Suppressor macrophage (primary cell): ENCODE measurements at places on chromosomes 5 and 9.
A peak's percentile ranks its signal among the peaks of the same experiment; 100 is the strongest.

DNA sequence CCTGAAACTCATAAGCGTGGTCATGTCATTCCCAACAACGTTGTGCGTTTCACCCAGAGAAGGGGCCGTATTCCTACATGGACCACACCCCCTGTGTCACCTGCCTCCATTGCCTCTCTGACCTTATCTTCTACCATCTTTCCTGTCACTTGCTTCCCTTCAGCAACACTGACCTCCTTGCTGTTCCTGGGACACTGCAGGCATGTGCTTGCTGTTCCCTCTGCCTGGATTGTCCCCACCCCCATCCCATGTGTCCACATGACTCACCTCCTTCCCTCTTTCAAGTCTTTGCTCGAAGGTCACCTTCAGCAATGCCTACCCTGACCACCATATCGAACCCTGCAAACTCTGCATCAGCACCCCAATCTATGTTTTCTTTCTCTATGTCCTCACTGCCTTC, 133.2 kb upstream of the ZNF618 start:
- DNase-seq: no peak

- no peak for DNase-seq
These were observed 179.8 kb upstream of the EDIL3 start for GRCh38 chr5:84564321-84565075.

DNA sequence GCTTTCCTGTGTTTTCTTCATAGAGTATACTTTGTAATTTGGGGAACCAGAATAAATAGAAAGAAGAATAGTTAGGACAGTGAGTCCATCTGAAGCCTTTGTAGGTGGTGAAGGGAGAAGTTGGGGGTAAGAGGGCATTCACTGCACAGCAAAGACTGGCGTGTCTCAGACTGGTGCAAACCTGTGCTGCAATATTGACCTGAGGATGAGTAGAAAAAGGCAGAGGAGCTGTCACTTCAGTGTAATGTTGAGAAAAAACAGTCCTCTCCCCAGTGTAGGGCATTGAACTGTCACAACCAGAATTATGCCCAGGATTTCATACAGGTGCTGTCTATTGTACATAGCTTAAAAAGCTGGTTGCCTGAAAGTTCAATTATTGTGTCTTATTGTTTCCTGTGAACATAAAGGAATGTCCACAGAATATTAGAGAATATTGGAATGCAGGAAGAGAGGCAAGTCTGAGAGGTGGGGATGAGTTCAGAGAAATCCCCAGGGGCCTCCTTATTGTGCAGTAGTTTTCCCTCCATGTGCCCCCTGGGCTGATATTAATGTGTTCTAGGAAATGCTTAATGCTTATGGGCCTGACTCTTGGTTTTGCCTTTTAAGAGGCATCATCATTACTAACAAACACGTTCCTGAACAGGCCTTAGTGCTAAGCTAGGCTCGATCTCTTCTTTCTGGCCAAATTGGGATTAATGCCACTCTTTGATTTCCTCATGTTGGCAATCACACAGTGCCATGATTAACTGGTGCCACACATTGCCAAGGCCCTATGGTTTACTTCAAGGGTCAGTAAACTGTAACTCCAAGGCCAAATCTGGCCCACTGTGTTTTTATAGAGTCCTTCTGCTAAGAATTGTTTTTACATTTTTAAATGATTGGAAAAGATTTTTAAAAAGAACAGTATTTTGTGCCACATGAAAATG, 34.0 kb downstream of the DAPK1 start:
- peak; percentile 27 for DNase-seq

- DNase-seq: peak; percentile 83
These were observed 15.8 kb downstream of the NDST1 start for GRCh38 chr5:150523472-150524350.

GRCh38 chr9:37927132-37927531, 23.2 kb upstream of the SLC25A51 start:
- no peak for DNase-seq

GRCh38 chr9:18909140-18910018, 123.6 kb downstream of the SAXO1 start:
- no peak for DNase-seq

- DNase-seq: no peak
These were observed 15.1 kb upstream of the CARTPT start for GRCh38 chr5:71703941-71704340.

- DNase-seq: no peak
These were observed 94.0 kb upstream of the SLC25A48 start for GRCh38 chr5:135740475-135740874.

GRCh38 chr5:135371622-135372232, 27.3 kb downstream of the MACROH2A1 start:
- DNase-seq: peak; percentile 38

DNA sequence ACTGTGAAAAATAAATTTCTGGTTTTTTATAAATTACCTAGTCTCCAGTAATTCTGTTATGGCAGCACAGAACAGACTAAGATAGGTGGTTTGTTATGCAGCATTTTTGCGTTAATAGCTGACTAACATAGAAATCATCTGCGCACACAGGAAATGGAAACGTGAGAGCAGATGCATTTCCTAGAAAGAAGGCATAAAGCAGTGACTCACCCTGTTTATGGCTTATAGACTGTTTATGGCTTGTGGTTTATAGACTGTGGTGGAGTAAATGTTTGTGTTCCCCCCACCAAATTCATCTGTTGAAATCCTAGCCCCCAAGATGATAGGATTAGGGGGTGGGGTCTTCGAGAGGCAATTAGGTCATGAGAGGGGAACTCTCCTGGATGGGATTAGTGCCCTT, 18.3 kb upstream of the OSMR start:
- DNase-seq: no peak

DNA sequence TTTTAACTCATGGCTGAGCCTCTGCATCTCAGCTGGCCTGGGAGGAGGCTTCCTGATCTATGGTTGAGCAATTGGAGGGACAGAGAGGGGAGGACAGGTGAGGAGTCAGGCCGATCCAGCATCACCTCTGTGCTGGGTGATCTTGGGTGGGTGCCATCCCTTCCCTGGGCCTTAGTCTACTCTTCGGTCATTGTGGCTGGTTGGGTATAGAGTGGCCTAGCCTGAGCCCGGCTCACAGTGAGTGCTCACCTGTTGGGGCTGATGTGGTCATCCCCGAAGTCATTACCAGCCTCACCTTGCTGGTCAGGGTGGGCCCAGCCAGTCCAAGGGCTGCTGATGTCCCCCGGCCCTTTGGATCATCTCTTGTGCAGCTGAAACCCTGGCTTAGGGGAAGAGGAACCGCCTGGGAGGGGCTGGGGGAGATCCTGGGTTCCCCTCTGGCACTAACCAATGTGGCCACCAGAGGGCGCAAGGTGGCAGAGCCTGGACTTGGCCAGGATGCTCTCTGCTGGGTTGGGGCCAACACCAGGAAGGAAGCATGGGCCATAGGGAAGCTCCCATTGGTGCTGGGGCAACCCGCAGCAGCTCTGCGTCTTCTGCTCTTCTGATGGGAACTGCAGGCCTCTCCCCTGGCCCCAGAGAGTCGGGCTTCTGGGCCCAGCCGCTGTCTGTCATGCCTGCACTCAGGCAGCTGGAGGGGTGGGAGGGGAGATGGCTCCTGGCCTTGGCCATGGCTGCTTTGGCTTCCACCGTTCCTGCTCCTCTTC, 17.3 kb upstream of the ODF2 start:
- DNase-seq: peak; percentile 93

GRCh38 chr5:40554813-40555212, 124.9 kb upstream of the PTGER4 start:
- DNase-seq: no peak

- peak; percentile 29 for DNase-seq
These were observed 25.6 kb downstream of the CAMK2A start for GRCh38 chr5:150263801-150264621.

GRCh38 chr9:250625-251024, 36.0 kb downstream of the DOCK8 start:
- peak; percentile 12 for DNase-seq

DNA sequence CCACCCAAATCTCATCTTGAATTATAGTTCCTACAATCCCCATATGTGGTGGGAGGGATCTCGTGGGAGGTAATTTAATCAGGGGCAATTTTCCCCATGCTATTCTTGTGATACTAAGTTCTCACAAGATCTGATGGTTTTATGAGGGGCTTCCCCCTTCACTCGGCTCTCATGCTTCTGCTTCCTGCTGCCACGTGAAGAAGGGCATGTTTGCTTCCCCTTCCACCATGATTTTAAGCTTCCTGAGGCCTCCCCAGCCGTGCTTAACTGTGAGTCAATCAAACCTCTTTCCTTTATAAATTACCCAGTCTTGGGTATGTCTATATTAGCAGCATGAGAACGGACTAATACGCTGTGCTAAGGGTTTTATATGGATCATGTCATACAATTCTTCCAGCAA, 72.3 kb downstream of the TLE4 start:
- no peak for DNase-seq

DNA sequence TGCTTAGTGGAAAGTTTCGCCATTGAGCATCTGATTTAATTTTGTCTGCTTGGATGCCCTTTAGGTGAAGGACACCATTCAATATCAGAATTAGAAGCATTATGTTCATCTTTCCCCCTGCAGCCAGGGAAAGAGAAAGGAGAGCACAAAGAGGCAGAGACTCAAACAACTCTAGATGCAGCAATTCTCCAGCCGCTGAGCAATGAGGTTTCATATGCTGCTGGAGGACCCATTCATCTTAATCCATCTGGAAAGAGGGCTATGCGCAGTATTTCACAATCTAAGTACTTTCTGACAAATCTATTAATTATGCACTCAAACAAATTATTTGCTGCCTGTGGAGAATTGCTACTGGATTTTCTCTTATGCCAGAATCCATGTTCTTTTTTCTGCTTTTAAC, 527.0 kb upstream of the TUSC1 start:
- no peak for DNase-seq

DNA sequence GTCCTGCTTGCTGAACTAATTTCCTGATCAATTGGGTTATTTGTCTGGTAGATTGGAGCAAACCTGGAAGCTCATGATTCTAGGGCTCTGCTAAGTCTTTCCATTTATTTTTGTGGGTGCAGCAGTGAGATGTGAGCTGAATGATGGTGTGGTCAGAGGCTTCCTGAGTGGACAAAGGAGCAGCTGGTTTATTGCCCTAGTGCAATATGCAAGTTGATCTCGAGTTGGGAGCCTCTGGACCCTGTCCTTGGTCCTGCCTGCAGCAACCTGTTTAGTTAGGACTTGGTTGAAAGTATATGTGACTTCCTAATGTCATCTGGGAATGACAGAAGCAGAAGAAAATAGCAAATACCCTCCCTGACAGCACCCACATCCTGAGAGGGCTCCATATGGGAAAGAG, 4.2 kb upstream of the UNC5A start:
- DNase-seq: no peak

GRCh38 chr9:104232781-104233341, 138.8 kb downstream of the SMC2 start:
- peak; percentile 1 for DNase-seq

DNA sequence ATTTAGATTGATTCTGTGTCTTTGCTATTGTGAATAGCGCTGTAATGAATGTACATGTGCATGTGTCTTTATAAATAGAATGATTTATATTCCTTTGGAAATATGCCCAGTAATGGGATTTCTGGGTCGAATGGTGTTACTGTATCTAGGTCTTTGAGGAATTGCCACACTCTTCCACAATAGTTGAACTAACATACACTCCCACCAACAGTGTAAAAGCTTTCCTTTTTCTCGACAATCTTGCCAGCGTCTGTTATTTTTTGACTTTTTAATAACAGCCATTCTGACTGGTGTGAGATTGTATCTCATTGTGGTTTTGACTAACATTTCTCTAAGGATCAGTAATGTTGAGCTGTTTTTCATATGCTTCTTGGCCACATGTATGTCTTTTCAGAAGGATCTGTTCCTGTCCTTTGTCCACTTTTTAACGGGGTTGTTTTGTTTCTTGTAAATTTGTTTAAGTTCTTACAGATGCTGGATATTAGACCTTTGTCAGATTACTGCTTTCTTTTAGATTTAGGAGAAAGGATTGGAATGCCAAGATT, 125.0 kb upstream of the NR5A1 start:
- DNase-seq: no peak

DNA sequence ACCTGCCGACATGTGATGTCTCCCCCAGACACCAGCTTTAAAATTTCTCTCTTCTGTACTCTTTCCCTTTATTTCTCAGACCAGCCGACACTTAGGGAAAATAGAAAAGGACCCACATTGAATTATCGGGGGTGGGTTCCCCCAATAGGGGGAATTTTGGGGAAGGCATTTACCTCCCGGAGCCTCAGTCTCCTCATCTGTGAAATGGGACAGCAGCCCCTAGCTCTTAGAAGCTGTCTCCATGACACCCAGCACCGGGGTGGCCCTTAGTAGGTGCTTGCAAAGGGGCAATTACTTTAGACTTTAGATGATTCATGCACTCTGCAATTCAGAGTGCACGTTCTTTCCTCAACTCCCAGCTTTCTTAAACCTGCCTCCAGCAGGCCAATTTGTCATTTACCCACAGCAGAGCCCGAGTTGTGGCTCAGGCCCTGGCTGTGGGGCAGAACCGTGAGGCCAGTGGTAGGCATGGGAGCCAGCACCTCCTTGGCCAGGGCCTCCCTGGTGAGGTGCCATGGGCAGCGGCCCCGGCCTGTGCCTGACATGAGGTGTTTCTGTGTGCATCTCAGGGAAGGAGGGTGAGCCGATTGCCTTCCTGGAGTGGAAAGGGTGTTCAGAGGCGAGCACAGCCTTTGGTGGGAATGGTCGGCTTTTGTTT, 51.7 kb downstream of the SH3PXD2B start:
- no peak for DNase-seq

- DNase-seq: peak; percentile 59
These were observed 2.5 kb downstream of the DOK3 start for GRCh38 chr5:177507165-177507564.

DNA sequence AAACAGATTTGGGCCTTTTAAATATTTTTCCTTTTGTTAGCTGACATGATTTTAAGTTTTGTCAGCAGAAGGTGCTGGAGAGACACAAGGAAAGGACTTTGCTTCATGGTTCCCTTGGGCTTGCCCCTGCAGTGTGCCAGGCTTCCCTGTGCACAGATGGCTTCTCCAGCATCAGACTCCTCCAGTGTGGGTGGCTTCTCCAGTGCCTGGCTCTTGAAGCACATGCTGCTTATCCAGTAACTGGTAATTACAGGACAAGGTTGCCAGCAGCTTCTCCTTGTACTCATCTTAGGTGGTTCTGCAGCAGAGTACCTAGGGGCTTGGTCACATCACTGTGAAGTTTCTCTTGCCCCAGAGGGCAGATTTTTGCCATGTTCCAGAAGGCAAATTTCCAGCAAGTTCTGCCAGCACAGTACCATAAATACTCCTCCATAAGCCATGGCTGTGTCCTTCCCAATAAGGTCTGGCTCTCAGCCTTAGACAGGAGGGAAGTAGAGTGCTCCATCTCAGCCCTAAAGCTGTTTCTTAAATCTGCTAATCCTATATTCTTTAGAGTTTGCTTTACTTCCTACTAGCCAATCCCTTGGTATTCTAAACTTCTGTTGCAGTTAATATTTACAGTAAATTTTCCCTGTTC, 62.4 kb downstream of the PJA2 start:
- no peak for DNase-seq

DNA sequence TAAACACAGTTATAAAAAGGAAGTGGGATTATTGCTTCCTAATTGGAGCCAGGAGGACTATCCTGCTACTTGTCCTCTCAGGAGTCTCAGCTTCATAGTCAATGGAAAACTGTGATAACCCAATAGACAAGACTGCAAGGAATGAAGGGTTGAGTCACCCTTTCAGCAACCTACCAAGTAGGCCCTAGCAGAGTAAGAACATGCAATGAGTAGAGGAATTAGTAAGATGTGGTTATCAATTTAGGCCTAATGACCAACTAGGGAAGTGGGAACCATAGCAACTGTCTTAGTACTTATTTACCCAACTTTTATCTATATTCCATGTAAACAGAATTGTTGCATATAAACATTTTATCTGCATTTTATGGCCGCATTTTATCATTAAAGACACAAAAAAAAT, 310.1 kb downstream of the RFX3 start:
- DNase-seq: no peak

- no peak for DNase-seq
These were observed 11.8 kb downstream of the SLC12A7 start for GRCh38 chr5:1099926-1100663.
